ENCODE measurements at places on chromosomes 13 and 19.

DNA sequence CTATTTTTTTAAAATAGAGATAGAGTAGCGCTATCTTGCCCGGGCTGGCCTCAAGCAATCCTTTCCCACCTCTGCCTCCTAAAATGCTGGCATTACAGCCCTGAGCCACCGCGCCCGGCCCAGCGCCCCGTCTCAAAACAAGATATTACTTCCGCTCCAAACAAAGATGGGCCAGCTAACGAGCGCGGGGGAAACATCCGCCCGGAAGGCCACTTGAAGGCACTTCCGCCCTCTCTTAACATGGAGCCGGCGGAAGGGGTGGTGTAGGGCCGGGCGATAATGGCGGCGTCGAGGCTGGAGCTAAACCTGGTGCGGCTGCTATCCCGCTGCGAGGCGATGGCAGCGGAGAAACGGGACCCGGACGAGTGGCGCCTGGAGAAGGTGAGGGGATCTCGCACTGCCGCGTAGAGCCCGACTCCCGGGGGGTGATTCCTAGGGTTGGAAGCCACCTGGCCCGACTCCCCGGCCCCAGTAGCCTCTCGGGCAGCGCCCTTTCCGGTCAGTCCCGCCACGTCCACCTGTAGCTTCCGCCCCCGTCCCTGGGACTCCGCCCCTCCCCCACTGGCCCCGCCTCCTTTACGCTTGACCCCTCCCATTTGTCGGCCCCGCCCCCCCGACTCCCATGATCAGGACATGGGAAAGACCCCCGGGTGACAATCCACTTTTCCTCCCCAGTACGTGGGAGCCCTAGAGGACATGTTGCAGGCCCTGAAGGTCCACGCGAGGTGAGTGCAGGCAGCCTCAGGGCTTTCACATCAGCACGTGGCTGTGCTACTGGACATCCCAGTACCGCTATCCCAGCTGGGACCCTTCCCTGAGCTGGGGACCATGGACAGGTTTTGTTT lies at the start of gene USE1:
TSS of gene USE1 (plus strand) at position 231 of the 845 bp plus-strand sequence. CDS start at position 280, 49 bp downstream.
- DNase-seq: peak; percentile 72

- peak; percentile 86 for DNase-seq
These were observed 5.8 kb downstream of the KLF2 start for GRCh38 chr19:16330368-16330801.

GRCh38 chr19:10332158-10332964 lies 968 bp downstream of the RAVER1 start:
- DNase-seq: no peak

DNA sequence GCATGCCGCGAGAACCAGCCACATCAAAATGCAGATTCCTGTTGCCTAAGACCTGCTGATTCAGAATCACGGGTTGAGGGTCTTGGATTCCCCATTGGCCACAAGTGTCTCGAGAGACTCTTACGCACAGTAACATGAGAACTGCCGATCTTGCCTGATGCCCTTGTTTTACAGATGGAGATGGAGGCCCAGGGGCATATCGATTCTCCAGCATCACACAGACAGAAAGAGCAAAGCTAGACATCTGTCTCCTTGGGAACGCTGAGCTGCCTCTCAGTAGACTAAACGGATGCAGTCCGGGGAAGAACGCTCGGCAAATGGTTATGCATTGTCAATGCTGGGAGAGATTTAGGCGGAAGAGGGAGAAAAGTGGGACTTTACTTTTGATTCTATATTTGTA lies 5.4 kb downstream of the NLRP12 start:
- no peak for DNase-seq

DNA sequence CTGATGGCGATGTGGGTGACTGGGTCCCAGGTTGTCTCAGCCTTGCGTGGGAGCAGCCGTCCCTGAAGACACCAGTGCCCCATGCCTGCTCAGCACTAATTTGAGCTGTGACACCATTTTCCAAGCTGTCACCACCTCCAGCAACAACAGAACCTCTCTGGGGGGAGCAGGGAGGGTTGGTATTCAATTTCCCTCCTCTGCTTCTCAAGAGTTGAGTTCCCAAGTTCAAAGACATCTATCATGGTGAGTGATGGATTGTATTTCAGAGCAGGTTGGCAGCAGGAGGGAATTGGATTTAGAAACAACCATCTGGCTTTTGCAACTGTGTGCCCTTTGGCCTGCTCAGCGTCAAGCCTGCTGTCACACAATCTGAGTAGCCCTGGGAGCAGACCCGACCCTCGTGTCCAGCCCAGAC lies 46.9 kb upstream of the UQCRFS1 start:
- DNase-seq: no peak

- DNase-seq: peak; percentile 64
These were observed 135.2 kb downstream of the TSHZ3 start for GRCh38 chr19:31214086-31214485.

GRCh38 chr13:78020861-78021260 lies 102.2 kb upstream of the EDNRB start:
- no peak for DNase-seq

GRCh38 chr13:107461751-107462150 lies 753.6 kb downstream of the LIG4 start:
- DNase-seq: no peak
